T-helper 2 cell treated with Interferon-gamma antibody and Interleukin-4, amounts not matched to agents 100 ng/mL and 5 ng/mL, for 36 hours (primary cell): ENCODE measurements at places on chromosomes 1 and 21. TPM values are rescaled to one million over a fixed set of nuclear protein-coding genes. Genes with fewer than 3 reads are reported as not detected.

PRR9 gene
- not detected in 2 replicates for total RNA-seq

BGLAP gene
- total RNA-seq = 2.0 and 2.9 TPM in 2 replicates

SUSD4 gene
- total RNA-seq = 1.7 and 2.4 TPM in 2 replicates

HSD3B1 gene
- not detected in 2 replicates for total RNA-seq

LCE7A gene
- not detected in 2 replicates for total RNA-seq
